ENCODE measurements at places on chromosomes 1 and 21.

- no peak for DNase-seq
Observed at GRCh38 chr1:219433001-219433400, 179.9 kb downstream of the ZC3H11B start.

DNA sequence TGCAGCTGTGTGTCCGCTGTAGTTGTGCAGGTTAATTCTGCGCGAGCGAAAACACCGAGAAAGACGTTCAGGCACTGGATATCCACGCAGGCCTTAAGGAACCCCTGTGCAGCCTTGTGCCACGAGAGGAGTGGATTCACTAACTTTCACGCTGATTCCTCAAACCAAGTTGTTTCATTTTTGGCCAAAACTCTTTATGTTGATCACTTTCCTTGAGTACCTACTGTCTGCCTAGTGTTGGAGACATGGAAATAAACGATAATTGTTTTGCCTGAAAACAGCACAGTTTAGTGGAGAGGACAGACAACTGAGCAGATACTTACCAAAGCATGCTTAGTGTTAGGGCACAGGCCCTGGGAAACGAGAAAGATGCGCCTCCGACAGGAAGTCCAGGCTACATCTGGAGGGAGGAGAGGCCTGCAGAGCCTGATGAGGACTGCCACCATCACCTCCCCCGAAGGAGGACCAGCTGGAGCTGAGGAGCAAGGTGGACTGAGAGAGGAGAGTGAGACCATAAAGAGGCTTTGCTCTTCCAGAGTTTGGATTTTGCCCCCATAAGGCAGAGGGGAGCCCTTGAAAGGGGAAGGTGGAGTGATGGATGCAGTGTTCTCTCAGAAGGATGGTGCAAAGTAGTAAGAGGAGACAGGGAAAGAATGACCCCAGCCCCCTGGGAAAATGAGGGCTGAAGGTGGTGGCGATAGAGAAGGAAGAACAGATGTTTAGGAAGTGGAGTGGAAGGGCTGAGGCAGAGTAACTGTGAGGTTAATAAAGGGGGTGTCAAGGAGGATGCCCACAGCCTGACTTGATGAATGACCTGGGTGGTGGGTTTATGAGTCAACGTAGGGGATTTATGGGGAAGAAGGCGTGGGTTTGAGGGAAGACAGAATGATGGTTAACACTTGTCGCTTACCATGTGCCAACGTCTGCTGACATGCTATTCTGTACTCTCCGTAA is 956 bp upstream of the SCAF4 start:
- DNase-seq: no peak

- no peak for DNase-seq
Observed at GRCh38 chr1:53847980-53848379, 9.9 kb upstream of the NDC1 start.

GRCh38 chr1:167774710-167775109 is 52.9 kb downstream of the MPZL1 start:
- DNase-seq: no peak

DNA sequence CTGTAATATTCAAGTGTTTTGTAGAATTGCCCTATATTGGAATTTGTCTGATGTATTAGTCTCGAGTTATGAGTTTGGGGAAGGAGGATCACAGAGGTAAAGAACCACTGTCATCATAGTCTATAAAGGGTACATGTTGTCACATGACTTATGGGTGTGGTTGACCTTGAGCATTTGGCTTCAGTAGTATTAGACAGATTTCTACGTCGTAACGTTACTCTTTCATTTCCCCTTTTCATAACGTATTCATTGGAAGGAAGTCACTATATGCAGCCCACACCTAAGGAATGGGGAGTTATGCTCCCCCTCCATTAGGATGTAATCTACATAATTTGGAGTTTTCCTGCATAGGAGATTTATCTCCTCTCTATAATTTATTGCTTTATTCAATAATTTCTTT is 110.1 kb upstream of the VAV3 start:
- DNase-seq: no peak

- no peak for DNase-seq
Observed at GRCh38 chr1:166950156-166950555, 25.2 kb downstream of the ILDR2 start.

- DNase-seq: no peak
Observed at GRCh38 chr1:34796990-34797389, 4.2 kb downstream of the GJA4 start.

GRCh38 chr1:12140515-12141162 is 26.2 kb upstream of the TNFRSF1B start:
- DNase-seq: no peak

DNA sequence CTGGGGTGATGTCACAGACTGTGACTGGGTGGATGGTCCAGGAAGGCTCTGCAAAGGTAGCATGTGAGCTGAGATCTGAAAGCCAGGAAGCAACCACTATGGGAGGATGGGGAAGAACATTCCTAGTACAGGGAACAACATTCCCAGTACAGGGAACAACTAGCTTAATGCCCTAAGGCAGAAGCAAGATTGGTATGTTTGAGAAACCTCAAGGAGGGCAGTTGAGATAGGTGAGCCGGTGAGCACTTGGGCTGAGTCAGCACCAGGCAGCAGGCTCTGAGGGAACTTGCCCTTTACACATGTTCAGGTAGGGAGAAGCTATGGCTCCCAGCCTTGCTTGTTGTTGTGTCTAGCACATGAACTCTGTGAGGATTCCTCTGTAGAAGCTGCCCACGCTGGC is 24.2 kb upstream of the CACNA1E start:
- no peak for DNase-seq

DNA sequence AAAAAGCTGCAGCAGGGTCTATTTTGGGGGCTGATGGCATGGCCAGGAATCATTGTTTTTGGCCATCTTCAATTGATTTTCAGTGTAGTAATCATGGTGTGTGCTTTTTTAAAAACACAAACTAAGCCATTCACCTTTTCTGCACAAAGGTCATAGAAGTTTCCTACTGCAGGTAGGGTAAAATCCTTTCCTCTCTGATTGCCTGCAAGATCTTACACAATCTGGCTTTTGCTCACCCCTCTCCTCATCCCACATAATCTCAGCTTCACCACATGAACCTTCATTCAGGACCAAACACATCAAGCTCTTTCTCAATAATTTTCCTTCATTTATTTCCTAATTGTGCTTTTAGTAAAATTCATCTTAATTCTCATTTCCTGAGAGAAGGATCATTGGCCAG is 38.3 kb upstream of the GBP5 start:
- DNase-seq: no peak

GRCh38 chr1:154629061-154629674 is 21.2 kb upstream of the ADAR start:
- no peak for DNase-seq

GRCh38 chr1:54404939-54405897 is 976 bp downstream of the SSBP3 start:
- no peak for DNase-seq

DNA sequence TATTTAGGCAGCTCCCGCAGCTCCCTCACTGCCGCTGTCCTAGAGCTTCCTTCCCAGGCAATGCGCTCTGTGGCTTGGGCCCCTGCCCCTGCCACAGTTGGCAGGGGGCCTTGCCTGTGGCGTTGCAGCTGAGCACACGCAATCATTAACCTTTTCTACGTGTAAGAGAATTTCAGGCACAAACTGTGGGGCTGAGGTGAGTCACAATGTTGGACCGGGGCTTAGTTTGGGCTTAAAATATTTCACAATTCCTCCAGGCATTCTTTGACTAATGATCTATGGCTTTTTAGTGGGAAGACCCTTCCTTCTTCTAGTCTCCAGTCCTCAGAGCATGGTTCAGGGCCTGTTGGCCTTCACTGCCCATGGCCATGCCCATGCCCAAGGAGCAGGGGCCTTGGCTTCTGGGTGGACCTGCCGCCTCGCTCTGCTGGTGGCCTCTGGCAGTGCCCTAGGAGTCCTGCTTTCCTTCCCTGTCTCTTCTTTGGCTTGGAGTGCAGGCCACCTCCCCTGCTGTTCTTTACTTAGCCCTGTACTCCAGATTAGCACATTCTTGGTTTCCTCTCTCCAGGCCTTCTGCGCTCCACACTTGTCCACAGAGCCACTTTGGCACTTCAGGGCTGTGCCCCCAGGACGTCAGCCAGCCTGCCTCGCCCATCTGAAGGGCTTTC is 39.2 kb downstream of the MAPKAPK2 start:
- DNase-seq: no peak

- no peak for DNase-seq
Observed at GRCh38 chr1:245969283-245969682, 537.8 kb downstream of the SMYD3 start.

DNA sequence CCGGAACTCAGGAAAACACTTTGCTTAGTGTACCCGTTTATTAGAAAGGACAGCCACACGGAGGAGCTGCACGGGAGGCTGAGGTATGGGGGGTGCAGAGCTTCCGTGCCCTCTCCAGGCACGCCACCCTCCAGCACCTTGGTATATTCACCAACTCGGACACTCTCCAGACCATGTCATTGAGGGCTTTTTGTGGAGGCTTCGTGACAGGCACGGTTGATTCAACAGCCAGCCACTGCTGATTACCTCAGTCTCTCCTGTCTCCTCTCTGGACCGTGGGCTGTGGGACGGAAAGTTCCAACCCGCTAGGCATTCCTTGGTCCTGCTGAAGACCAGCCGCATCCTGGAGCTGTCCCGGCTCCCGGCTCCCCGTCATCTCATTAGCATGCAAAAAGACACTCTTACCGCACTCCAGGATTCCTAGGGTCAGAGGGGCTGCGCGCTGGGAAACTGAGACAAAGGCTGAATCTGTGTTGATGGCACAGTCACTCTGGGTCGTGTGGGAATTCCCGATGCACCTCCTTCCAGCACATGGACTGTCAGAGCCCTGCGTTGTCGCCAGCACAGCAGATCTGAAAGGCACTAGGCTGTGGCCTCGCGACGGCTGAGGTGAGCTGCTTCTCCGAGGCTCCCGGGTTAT is 65.6 kb downstream of the PRKCZ start:
- no peak for DNase-seq

DNA sequence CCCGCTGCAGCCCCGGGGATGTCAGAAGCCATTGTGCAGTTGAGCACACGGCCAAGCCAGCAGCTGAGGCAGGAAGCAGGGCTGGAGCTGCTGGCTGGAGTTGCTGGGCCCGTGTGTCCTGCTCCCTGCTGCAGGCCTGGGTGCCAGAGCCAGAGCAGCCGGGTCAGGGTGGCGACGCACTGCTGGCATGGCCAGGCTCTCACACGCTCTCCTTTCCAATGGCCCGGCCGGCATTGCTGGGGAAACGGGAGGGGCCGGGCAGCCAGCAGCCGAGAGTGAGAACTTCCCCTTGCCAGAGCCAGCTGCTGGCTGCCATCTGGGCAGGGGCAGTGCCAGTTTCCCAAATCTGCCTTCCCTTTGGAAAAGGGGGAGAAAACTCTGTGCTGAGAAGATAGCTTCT is 82.4 kb upstream of the PROX1 start:
- no peak for DNase-seq

DNA sequence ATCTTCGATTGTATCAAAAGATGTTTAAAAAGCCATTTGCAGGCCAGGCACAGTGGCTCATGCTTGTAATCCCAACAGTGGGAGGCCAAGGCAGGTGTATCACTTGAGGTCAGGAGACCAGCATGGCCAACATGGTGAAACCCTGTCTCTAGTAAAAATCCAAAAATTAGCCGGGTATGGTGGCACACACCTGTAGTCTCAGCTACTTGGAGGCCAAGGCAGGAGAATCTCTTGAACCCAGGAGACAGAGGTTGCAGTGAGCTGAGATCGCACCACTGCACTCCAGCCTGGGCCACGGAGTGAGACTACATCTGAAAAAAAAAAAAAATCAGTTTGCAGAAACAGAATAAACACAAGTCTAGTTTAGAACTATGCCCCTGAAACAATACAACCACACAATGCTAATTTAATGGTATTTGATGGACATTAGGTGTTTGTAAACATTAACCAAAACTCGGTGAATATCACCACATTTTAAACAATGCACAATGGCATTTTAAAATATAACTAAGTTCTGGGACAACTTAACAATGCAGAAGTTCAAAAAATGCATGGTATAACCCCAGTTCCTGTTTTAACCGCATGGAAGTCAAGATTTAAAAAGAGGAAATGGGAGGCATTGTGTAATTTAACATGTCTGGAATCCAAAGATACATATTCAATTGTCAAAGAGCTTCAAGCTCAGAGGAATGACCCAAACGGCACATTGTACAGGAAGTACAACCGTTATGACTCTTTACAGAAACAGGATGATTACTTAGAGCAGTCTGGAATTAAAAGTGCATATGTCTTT is 7.1 kb upstream of the PTTG1IP start:
- DNase-seq: no peak

DNA sequence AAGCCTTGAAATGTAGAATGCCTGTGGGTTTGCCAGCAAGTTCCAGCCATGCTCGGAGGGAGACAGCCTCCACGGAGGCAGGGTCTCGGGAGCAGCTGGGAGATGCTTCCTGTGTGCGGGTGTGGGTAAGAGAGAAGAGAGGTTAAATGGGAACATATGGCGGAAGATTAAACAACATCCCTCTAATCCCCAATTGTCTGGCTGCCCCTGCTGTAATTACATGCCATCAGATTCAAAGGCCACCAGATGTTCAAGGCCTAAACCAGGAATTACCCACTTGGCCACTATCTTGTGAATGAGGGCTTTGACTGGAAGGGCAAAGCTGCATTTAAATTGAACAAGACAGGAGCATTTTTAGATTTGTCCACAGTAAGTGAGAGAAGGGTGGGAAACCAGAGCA is 81.4 kb upstream of the BACE2 start:
- no peak for DNase-seq
